ENCODE measurements at places on chromosomes 2 and 18.

- no peak for DNase-seq
Measured at GRCh38 chr18:13366962-13367892, 148.7 kb downstream of the LDLRAD4 start.

DNA sequence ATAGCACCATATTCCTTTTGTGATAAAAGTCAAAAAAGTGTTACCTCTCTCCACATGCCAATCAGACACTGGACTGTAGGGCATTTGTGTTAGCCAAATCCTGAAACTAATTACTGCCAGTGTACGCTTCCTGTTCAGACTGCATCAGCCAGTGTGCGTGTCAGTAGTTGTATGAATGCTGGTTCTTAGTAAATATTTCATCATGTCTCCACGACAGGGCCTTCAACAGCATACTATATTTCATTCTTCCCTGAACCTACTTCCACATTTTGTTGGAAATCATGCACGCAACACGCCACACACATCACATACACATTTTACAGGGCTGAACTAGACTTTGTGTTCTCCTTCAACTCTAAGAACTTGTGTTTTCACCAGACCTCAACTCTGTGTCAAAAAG, 77.5 kb downstream of the EPB41L3 start:
- DNase-seq: no peak

- DNase-seq: no peak
Measured at GRCh38 chr2:16525265-16525887, 140.3 kb downstream of the CYRIA start.

DNA sequence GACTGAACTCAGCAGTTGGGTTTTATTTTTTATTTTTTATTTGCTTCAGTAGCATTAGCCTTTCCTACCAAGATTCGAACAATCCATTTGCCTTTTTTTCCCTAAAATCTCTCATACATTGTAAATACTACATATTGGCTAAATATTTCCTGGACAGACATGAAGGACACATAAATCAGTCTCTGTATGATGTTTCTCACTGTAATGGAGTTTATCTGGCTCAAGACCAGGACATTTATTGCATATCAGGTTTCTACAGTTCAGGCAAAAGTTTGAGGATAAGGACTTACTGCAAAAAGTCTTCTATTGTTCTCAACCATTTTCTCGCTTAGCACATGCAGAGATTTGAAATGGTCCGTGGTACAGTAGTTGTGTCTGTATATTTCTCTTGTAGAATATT, 3.3 kb downstream of the CLUL1 start:
- DNase-seq: no peak

DNA sequence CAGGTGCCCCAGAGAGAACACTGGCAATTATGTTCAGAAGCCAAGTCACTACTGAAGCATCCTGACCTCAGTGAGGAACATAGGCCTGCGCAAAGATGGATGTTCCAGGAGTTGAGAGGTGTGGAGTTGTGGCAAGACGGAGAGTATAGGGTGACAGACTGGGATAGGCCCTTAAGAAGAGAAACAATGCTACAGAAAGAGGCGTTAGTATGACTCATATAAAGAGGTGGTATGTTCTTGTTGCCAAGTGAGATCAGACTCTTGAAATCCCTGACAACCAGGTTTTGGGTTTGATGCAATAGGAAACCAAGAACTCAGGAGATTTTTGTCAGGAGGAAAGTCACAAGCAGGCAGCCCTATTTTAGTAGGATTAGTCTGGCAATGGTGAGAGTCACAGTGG, 185.6 kb downstream of the RIT2 start:
- no peak for DNase-seq

DNA sequence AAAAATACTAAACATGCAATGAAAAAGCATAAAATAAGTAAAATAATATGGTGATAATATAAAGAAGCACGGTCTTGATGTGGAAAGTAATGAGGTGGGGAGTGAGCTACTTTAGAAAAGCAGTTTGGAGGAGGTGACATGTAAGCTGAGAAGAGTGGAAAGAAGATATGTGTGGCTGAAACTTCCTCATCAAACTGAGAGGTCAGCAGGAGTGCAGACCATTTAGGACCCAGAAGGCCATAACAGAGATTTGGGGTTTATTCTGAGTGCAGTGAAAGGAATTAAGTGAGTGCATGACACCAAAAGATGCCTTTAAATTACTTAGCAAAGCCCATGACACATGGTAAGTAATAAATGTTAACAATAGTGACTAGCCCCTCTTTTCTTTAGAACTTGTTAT, 24.4 kb upstream of the TMEM182 start:
- DNase-seq: no peak

Data from T-helper 1 cell (primary cell).